Body of pancreas (tissue), 4 donors: ENCODE measurements at places on chromosomes 3 and 15. TPM values are rescaled to one million over a fixed set of nuclear protein-coding genes. Genes with fewer than 3 reads are reported as not detected.

Gene HIGD2B
- not detected for total RNA-seq

Gene CFAP91
- 21.5 TPM for total RNA-seq

DNA sequence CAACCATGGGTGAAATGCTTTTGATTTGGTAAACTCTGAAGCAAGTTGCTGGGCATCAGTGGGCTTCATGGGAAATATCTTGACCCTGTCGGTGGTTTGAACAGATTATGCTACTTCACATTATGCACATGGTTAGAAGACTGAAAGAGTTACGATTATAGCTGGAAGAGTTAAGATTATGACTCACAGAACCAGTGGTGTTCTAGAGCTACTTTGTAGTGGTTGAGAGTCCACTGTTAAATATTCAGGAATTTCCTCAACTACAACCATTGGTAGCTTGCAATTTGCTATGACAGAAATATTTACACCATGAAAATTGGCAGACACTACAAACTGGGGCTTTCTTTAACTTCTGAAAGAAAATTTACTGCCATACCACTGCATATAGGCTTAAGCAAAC, 99.3 kb downstream of the GADL1 start:
- H3K4me1 ChIP-seq, result no peaks in the 10 kb centered on the region
- DNase-seq, result no peak
- no peak overlapping the region for H3K4me3 ChIP-seq
- no peak overlapping the region for H3K27ac ChIP-seq

- H3K36me3 ChIP-seq, result peaks cover 1% of the 10 kb centered on the region
- no peaks in the 10 kb centered on the region for H3K27me3 ChIP-seq
- peaks cover 34% of the 10 kb centered on the region for H3K4me1 ChIP-seq
- peak; percentile 47 for DNase-seq
- no peak overlapping the region for H3K4me3 ChIP-seq
- H3K27ac ChIP-seq, result peak overlapping the region; percentile 84
These were observed 2.0 kb downstream of the AP2M1 start for GRCh38 chr3:184176377-184177330.

- H3K4me3 ChIP-seq, result no peak overlapping the region
- DNase-seq, result no peak
- no peaks in the 10 kb centered on the region for H3K36me3 ChIP-seq
- no peak overlapping the region for H3K27ac ChIP-seq
- H3K27me3 ChIP-seq, result no peaks in the 10 kb centered on the region
These were observed 217.5 kb upstream of the BHLHE40 start for GRCh38 chr3:4761759-4762158.
